ENCODE measurements at places on chromosomes 2 and 18.

DNA sequence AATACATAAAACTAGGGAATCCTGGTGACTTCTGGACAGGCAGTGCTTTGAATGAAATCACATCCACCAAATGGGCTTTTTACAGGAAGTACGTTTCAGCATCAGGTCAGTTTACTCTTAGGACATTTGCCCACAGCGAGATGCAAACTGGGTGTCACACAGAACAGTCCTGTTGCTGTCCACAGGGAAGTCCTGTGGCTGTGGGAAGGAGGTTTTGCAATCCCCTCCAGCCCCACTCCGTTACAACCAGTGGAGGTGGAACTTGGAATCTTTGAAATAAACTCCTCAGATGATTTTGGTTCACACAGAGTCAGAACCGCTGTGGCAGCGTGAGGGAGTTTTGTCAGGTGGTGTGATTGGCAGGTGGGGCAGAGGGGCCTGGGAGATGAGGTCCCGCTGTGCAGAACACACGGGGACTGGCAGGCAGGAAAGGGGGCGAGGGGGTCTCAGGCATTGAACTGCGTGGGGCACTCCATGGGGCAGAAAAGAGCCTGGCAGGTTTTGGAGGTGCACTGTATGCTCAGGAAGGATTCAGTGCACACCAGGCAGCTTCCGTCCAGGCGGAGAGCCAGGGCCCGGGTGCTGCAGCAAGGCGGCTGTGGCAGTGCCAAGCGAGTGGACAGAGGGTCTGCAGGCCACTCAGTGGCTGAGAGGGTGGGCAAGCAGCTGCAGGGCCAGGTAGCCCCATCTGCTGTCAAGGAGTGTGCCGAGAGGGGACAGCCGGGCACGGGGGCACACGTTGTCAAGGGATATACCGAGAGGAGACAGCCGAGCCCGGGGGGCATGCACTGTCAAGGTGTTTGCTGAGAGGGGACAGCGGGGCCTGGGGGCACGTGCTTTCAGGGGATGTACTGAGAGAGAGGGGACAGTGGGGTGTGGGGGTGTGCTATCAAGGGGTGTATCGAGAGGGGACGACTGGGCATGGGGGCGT, 148.7 kb downstream of the LDLRAD4 start:
- no peak for DNase-seq

DNA sequence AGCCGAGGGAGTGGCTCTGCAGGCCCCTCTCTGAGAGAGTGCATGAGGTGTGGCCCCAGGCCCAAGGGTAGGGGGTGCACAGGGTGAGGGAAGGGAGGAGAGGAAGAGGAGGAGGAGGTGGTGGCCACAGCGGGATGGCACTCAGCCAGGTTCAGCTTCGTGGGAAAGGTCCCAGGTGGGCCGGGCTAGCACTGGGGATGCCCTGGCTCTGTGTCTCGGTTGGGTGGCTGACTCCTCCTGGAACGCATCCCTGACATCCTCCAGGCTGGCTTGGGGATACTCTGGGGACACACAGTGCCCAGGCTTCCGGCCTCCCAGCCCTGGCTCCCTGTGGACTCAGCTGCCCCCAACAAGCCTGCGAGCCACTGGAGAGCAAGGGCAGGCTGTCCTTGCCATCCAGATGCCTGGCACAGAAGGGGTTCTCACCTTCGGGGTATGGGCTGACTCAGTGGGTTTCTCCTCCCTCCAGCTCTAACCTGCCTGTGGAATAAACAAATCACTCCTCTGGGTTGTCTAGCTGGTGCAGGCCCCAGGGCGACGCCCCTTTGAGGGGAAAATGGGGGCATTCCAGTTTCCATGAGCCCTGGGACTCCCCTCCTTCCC, 582 bp upstream of the ZAP70 start:
- peak; percentile 37 for DNase-seq

- no peak for DNase-seq
These were observed 69.4 kb upstream of the CPO start for GRCh38 chr2:206869824-206870495.

DNA sequence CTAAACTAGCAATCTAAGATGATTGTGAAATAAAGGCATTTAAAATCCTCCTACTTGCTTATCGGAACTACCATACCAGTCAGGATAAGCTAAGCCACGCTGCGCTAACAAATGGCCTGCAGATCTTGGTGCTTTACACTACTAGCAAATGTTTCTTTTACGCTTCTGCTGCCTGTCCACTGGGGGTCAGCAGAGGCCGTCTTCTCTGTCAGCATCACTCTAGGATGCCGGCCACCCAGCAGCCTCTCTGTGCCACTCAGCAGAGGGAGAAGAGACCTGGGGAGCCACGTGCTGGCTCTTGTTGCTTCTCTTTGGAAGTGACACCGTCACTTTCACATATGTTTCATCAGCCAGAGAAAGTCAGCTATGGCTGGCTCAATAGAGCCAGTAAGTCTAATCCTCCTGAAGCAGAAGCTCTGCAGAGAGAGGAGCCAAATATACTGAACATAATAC, 36.6 kb downstream of the COPS8 start:
- peak; percentile 40 for DNase-seq

DNA sequence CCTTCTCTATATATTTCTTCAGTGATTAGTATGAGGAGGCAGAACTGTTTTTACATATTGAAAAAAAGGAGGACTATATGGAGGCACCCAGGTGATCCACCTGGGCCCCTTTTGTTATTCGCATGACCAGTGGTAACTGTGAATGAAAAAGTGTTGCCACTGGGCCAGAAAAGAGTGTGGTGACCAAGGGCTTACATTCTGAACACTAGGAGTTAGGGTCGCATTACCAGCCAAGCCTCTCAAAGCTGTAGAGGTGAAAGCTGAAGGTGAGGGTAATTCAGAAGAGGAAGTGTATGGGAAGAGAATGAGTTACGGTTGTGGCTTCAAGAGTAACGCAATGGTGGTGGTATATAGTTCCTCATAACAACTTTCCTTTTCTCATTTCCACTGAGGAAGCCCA, 487.6 kb downstream of the TMEM182 start:
- DNase-seq, result no peak

- DNase-seq, result no peak
These were observed 504.2 kb downstream of the ZEB2 start for GRCh38 chr2:144015655-144016245.

DNA sequence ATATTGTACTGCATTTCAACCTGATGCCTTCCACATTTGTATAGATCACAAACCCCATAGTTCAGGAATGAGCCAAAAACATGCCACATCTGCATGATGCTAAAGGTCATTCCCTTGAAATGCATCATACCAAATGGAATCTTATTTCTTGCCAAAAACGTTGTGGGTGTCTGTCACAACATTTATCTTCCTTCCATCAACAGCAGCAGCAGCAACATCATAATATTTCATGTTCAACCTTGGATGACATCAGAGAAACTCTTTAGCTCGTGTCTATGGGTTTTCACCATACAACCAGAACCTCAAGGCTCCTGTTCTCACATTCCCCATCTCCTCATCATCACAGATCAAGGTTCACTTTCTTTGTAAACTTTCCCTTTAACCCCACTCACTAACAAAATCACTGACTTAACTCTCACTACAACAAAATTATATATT, 221.3 kb upstream of the CTAGE1 start:
- DNase-seq, result no peak
